Cardiac ventricle fibroblast (primary cell): ENCODE measurements at places on chromosomes 12 and 14. TPM values are rescaled to one million over a fixed set of nuclear protein-coding genes. Genes with fewer than 3 reads are reported as not detected.

The MSI1 gene
- total RNA-seq = not detected in 2 replicates

The SMCO2 gene
- total RNA-seq = not detected in 2 replicates

The PDE3A gene
- 5.9 and 7.4 TPM in 2 replicates for total RNA-seq

The EPYC gene
- not detected in 2 replicates for total RNA-seq

The TGM1 gene
- 0.06 and 0.73 TPM in 2 replicates for total RNA-seq
